ENCODE measurements at places on chromosomes 4 and X. TPM values are rescaled to one million over a fixed set of nuclear protein-coding genes. Genes with fewer than 3 reads are reported as not detected.

The FOXP3 gene
- not detected for total RNA-seq

- no peak for DNase-seq
Observed at GRCh38 chr4:128159967-128160366, 98.9 kb downstream of the LARP1B start.

- no peak for DNase-seq
Observed at GRCh38 chrX:41001327-41001726, 83.9 kb upstream of the USP9X start.

DNA sequence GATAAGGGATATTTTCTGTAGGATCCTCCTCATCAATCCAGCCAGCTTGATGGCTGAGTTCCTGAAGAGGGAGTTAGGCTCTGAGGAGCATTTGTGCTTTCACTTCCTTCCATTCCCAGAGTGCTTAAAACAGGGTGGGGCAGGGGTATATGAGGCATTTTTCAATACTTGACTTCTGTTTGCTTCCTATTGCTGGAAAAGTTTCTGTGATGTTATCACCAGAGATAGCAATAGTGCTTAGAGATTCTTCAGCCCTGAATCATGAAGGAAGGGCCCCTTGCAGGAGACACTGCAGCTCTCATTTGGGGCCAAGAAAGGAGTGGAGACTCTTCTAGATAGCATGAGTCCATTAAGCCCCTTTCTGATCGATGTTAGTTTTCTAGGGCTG, 166.7 kb upstream of the RPS6KA3 start:
- no peak for DNase-seq

GRCh38 chrX:139559383-139560042, 29.0 kb downstream of the F9 start:
- DNase-seq = no peak

GRCh38 chrX:39795605-39796004, 302.2 kb downstream of the BCOR start:
- DNase-seq = no peak

GRCh38 chr4:146336410-146336807, 122.1 kb downstream of the REELD1 start:
- DNase-seq = no peak

GRCh38 chr4:7189475-7190277, 2.7 kb upstream of the SORCS2 start:
- no peak for DNase-seq

DNA sequence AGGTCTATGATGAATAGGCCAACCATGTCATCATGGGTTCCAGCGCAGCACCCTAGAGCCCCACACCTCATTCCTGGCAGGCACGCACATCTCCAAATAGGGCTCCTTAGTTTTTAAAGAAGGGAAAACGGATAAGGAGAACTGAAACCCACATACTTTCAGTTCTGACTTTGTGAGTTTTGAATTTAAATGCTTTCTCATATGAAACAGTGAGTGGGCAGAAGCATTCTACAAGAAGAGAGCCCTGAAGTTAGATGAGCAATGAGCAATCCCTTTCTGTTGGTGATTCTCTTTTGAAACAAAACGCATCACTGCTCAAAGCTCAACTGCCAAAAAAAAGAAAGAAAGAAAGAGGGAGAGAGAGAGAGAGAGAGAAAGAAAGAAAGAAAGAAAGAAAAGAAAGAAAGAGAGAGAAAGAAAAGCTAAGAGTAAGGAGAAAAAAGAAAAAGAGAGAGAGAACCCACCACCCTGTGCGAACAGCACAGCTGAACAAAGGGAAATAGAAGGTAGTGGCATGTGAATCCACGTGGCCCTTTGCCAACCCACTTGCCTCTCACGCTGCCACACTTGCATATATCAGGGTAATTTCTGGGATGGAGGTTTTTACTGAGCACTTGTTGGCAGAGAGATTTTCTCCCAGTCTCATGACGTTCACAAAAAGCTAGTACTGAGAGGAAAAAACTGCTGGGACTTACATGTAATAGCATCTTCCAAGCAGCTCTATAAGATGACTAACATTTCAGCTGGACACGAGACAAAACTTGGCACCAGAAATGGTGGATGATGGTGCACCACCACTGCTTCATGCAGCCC, 31.0 kb downstream of the TMSB4X start:
- no peak for DNase-seq
